ENCODE measurements at places on chromosomes 13 and 19.

- no peak for DNase-seq
These were observed 584.5 kb upstream of the SGCG start for GRCh38 chr13:22596171-22596863.

GRCh38 chr19:27776020-27776419 is 1436.9 kb downstream of the UQCRFS1 start:
- no peak for DNase-seq

DNA sequence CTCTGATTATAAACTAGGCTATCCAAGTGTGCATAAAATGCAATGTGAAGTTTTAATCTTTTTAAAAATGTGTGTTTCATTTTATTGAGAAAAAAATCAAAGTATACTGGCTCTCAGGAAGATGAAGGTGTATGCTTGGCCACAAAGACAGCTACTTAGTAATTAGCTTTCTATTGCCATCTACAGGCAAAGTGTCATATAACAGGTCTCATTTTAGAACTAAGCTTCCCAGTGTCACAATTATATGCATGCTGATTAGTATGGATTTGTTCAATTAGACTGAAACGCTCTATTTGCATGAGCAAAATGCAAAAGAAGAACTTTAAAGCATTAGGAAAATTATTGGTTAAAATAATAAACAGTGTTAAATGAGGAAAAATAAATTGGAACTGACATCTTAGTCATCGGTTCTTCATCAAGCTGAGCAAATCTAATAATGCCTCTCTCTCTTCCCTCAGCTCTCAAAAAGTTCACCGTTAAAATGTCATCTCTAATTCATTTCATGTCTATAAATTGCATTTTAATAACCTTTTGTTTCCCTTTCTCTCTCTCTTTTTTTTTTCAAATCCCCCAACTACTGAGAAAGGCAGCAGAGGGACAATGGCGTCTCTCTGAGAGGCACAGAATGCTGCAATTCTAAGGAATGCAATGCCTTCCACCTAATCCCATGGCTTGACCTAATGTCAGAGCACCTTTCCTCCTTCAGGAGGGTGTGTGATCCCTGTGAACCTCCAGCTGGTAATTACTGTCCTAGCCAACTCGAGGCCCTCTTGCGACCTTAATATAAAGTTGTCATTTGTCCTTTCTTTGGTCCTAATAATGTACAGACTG is 313.1 kb upstream of the MAB21L1 start:
- DNase-seq = no peak

DNA sequence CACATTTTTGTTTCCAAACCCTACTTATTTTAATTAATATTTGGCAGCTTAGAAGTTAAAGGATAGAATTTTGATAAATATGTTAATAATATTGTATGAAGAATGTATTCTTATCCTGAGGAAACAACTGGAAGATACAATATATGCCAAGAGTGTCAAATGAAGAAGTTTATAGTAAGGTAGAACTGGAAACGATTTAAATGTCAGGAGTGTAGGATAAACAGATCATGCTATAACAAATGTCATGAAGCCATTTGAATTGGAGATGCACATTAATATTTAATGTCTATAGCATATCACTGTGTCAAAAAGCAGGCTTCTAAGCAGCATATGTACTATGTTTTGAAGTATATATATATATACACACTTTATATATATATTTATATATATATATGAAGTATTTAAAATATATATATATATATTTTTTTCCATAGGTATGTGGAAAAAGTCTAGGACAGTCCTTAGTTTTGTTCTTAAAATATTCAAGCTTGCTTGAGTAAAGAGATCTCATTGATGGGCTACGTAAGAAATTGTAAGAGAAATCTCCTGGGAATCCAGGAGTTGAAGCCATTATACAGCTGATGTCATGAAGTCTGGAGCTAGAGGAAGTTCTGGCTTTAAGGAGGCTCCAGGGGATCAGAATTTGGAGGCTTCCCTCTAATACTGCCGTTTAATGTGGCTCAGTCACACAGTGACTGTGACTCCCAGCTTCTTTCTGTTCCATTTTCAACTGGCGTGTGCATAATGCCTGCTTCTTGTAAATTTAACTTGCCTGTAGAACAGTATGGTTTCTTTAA is 79.9 kb upstream of the MYCBP2 start:
- no peak for DNase-seq

- no peak for DNase-seq
These were observed 61.8 kb downstream of the ZNF723 start for GRCh38 chr19:22893855-22894270.

GRCh38 chr19:35353635-35354034 is 4.6 kb upstream of the FFAR3 start:
- DNase-seq = no peak

- no peak for DNase-seq
These were observed 61.3 kb downstream of the COL4A2 start for GRCh38 chr13:110368408-110368807.

- no peak for DNase-seq
These were observed 3.7 kb upstream of the TMEM272 start for GRCh38 chr13:51848674-51849073.
